ENCODE measurements at places on chromosomes 1 and 21.

- peak; percentile 37 for DNase-seq
These were observed 7.2 kb upstream of the SLX9 start for GRCh38 chr21:44932408-44933181.

- DNase-seq: peak; percentile 36
These were observed 849 bp downstream of the NFIA start for GRCh38 chr1:61083013-61083806.

- DNase-seq: no peak
These were observed 470.5 kb upstream of the DAB1 start for GRCh38 chr1:57894315-57894714.

DNA sequence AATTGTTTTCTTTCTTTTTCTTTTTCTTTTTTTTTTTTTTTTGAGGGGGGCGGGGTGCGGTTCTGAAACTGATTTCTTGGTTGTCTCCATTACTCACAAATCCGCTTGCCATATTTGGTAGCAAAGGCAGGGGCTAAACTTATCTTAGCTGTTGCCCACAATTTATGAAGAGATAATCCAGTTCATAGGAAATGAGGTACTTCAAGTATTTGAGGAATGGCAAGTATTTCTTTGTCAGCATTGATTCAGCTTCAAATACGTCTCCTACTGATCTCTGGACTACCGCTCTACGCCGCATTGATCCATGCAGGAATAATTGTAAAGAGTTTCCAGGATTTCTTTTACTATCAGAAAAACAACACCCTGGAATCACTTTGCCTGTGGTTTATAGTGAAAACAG, 289.2 kb upstream of the DPYD start:
- DNase-seq: peak; percentile 96

DNA sequence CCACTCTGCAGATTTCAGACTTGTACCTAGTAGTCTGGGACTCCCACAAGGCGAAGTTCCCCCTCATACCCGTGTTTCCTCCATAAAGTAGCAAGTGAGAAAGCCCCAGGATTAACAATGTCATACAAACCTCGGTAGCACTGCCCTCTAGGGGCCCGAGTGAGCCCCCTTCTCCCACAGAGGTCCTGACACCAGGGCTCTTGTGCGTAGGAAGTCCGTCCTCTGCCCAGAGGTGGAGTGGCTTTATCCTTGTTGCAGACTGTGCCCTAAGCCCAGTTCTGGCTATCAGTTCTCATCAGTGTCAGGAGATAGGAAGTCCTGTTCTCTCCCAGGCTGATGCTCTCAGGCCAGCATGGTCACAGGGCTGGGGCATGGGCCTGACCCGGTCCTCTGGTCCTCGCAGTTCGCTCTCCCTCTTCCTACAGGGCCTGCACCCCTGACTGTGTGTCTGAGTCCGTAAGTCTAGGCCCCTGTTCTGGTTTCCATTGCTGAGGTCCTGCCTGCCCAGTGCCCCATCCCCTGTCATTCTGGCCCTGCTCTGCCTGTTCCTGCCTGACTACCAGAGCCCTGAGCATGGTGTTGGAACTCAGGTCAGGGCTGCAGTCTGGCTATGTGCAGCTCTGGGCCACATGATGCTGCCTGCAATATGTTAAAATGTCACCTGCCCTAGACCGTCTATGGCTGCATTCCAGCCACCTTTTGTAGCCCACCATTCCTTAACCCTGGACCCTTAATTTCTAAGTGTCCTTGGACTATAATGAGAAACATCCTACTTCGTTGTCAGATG, 285.6 kb downstream of the ASTN1 start:
- DNase-seq: no peak

- peak; percentile 71 for DNase-seq
These were observed 106.7 kb downstream of the HIVEP3 start for GRCh38 chr1:41812051-41812450.

DNA sequence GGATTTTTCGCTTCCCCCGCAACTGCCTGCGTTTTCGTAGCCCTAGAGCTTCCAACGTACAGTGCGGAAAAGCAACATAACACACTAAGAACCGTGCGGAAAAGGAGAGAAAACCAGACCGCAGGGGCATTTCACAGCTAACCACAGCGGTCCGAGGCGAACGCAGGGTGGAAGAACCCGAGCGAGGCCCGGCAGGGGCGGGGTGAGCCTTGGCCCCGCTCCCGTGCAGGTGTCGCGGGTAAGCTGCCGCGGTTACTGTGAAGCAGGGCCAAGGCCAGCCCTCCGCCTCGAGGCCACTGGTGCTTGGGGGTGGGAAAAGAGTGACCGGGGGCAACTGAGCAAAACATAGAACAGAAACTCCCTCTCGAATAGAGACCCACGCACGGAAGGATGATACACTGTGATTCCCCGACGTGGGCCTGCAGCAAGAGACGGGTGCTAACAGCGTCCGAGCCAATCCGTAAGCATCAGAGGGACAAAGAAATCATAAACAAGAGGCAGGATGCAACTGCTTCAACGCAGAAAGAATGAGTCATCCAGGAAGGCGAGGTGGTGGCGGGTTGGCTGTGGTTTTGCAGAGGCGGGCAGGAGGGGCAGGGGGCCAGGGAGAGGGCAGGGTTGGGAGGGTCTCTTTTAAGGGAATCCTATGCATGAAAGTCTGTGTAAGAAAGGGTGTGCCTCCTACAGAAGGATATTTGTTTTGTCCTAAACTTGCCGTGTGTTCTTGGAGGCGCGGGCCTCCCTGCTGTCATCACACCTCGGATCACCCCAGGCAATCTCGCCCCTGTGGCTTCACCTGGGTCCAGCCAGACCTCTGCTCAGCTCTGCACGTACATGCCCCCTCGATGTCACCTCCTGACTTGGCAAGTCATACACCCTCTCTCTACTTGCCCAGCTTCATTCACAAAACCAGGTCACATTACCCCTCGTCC, 7.3 kb downstream of the GNG4 start:
- peak; percentile 12 for DNase-seq
